ENCODE measurements at places on chromosomes 2 and 18.

GRCh38 chr2:177693658-177694339 lies 301.2 kb downstream of the AGPS start:
- DNase-seq, result no peak

- no peak for DNase-seq
These were observed 23.6 kb downstream of the ITPRID2 start for GRCh38 chr2:181915102-181915501.

DNA sequence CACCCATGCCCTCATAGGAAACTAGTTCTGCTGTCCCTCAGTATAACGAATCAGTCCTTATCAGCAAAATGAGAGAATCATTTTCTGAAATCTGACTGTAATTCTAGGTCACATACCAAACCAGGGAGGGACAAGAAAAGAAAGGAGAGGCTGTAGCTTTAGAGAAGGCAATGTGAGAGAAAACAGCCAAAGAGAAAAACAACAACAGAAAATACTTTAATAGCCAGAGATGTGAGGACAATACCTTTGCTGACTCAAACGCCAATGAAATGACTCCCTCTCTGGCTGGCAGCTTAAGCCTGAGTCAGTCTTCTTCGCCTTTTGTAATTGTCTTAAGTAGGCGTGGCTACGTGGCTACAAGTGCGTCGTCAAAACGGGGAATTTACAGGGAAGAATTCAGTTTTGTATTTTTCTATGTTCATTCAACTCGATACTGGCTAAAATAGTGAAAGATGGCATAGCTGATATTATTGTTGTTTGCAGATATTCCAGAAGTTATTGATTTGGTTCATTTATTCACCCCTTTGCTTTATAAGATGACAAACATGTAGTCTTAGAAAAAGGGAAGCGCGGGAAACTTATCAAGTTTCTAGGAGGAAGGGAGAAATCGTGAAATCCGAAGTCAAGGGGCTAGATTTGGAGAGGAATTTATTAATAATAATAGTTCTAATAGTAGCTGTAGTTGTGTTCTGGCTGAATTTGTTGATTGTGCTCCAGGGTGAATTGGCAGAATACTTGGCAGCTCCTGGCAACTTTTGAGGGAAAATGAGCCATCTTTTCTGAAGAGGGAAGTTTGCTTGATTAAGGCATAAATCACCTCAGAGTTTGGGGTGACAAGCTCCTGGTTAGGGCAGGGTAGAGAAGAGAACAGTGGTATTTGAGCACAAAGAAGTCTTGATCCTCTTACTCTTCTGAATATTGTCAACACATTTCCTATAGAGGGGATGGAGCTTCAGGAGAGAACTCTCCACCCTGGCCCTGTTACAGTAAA lies at the start of gene IL1A:
Gene IL1A, minus strand, starts transcription at position 295 of the 991 bp plus-strand sequence. CDS start 723 bp downstream, outside the sequence.
- DNase-seq, result no peak

DNA sequence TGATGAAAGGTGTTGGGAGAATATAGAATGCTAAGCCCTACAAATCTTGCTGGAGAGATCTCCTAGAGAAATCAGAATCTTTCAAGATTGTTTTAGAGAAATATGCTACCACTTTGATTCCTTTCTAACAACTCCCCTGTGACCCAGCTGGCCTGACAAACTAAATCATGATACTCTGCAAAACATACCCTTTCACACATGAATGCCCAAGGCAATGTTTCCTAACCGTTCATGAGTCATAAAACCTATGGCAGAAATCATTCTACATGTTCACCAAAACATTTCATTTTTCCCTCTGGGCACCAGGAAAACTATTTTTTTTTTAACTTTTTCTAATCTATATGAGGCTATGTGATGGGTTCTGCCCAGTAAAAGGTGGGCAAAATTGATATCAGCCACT lies 77.8 kb upstream of the SETBP1 start:
- no peak for DNase-seq

DNA sequence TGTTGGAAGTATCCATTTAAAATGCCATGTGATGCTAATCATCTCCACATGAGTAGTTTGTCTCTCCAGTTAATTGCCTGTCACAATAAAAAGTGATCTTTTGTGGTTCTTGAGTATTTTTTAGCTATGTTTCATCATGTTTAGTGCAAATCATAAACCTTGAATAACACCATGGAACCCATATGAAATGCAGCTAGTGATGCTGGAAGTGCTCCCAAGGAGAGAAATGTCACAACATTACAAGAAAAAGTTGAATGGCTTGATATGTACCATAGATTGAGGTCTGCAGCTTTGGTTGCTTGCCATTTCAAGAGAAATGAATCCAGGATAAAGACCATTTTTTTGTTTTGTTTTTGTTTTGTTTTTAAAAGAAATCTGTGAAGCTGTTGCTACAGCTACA lies 14.3 kb downstream of the PTPN4 start:
- DNase-seq, result no peak

GRCh38 chr2:175823002-175823706 lies 178.9 kb downstream of the LNPK start:
- no peak for DNase-seq

- no peak for DNase-seq
These were observed 322.2 kb upstream of the HS6ST1 start for GRCh38 chr2:128640845-128641360.

- DNase-seq, result no peak
These were observed 19.0 kb downstream of the DGKD start for GRCh38 chr2:233373316-233373715.

DNA sequence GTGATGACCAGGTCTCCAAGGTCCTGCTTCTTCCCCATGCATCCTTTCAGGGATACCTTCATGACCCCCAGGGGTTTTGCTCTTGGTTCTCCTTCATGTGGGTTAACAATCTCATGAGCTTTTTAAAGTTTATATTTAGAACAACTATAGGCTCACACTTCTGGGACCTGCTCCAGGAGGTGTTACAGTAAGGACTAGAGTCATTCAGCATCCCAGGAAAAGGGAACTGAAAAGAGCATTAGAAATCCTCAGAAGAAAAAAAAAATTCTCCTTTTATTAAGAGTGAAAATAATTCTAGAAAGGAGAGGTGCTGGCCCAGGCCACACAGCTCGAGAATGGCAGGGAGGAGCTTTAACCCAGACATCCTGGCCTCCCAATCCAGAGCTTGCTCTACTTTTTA lies 66.5 kb downstream of the SETBP1 start:
- no peak for DNase-seq

DNA sequence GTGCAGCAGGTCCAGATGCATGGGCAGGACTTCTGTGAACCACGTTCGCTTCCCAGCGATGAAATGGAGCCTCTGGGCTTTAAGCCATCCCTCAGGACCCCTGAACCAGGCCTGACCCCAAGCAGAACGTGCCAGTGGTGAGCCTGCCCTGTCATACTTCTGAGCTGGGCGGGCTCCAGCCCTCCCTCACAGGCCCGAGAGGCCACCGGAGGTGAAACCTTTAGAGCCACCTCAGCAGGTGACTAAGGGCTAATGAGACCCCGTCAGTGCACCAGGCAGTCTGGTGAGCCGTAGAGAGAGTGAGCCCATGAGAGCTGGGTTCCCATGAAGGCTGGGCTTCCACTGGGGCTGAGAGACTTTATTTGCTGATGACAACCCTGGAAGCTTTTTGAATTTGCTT lies 8.9 kb upstream of the MAL start:
- no peak for DNase-seq

DNA sequence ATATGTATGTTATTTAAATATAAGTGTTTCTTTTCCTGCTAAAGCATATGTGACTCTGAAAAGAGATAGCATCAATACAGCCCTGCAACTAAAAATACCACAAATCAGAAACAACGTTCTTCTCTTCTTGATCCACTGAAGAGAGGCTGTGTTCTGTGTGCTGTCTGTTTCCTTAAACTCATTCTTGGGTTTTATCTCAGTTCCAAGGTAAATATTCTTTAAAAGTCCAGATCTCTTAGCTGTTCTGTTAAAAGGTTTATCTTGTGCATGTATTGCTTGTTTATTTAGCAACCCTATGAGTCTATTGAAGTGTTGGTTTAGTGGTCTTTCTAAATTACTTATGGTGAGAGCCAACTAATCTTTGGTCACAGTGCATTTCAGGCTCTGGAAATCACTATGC lies 173.3 kb upstream of the NT5C1B start:
- no peak for DNase-seq

GRCh38 chr2:129796225-129796624 lies 183.2 kb upstream of the RAB6C start:
- no peak for DNase-seq

DNA sequence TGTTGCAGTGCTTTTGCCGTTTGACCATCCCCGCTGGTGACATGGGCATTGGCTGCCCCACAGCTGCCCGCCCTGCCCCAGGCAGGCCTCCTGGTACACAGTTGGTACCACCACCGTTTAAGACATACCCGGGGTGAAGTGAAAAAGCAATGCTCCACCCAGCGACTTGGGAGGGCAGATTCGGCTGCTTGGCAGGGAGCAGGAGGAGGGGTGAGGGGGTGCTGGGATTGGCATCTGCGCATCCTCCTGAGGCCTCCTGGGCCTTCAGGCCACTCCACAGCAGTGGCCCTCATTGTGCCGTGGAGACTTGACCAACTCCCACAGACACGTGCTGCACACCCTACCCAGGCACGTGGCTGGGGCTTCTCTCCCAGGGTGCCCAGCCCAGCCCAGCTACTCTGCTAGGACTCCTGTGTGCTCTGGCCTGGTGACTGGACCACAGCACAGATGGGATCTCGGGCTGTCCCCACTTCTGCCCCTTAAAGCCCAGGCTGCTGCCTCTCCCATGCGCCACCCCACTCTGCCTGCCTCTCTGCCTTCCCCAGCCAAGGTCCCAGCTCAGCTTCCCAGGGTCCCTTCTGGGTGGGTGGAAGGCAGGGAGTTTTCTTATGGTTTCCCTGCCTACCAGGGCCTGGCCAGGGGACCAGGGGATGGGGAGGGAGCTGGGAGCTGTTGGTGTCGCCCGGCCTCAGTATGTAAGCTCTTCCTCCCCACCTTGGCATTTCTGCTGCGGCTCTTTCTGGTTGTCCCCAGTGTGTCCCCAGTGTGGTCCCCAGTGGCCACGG lies 157.0 kb upstream of the HS6ST1 start:
- no peak for DNase-seq

GRCh38 chr2:2653231-2653630 lies 322.2 kb upstream of the MYT1L start:
- no peak for DNase-seq

GRCh38 chr2:238564286-238564920 lies 137.7 kb downstream of the ASB1 start:
- no peak for DNase-seq

- DNase-seq, result no peak
These were observed 95.0 kb downstream of the RNF144A start for GRCh38 chr2:7012141-7012764.

GRCh38 chr18:46199515-46200147 lies 95.4 kb downstream of the HAUS1 start:
- DNase-seq, result no peak
